Stomach (tissue), 19 donors: ENCODE measurements at places on chromosomes 4 and X. TPM values are rescaled to one million over a fixed set of nuclear protein-coding genes. Genes with fewer than 3 reads are reported as not detected.

DNA sequence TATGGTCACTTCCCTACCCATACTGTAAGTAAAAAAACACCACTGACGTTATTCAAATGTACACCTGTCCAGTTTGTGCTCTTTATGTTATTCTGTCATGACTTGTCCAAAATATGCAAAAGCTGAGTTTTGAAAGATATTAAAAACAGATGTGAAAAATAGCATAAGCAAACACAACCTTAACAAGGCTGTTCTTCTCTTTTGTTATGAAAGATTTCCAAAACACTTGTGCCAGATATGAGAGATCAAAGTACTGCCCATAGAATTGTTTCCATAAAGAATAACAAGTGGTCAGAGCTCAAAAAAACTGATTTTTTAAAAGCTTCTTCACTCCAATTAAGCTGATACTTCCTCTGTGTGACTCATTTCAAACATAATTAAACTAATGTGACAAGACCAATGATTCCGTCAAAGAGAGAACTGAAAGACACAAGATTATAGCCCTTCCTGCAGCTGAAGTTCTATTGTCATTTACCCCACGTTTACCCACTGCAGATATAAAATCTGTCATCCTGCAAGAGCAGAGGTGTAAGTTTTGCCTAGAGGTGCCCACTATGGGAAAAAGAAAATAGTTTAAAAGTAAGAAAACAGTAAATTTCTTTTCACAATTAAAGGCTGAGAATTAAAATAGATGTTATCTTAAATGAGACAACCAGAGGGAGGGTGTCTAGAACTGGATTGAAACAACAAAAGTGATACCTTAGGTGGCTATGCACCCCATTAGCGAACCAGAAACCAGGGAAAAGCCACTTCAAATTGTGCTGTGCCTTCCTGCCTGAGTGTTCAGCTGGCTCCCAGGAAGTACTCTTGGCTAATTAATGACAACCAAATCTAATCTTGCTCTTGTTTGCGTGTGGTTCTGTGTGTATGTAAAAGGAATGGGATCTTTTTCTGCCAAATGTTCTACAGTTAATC, 30.1 kb downstream of the RASSF6 start:
- H3K4me1 ChIP-seq, result peaks cover 43% of the 10 kb centered on the region
- H3K36me3 ChIP-seq, result peaks cover 9% of the 10 kb centered on the region
- no peak for DNase-seq
- no peaks in the 10 kb centered on the region for H3K27me3 ChIP-seq
- H3K27ac ChIP-seq, result peak overlapping the region; percentile 74
- no peak overlapping the region for H3K4me3 ChIP-seq

GRCh38 chrX:153766098-153766817, 2.2 kb downstream of the PLXNB3 start:
- H3K27me3 ChIP-seq, result no peaks in the 10 kb centered on the region
- no peak for DNase-seq
- peaks cover 31% of the 10 kb centered on the region for H3K4me1 ChIP-seq
- H3K27ac ChIP-seq, result peak overlapping the region; percentile 72
- H3K36me3 ChIP-seq, result peaks cover 14% of the 10 kb centered on the region
- H3K4me3 ChIP-seq, result peak overlapping the region; percentile 17

- H3K27me3 ChIP-seq, result no peaks in the 10 kb centered on the region
- no peaks in the 10 kb centered on the region for H3K4me1 ChIP-seq
- no peak within 1 kb of the TSS for H3K27ac ChIP-seq
These were observed at the start of gene XAGE3 for GRCh38 chrX:52867610-52868348. TSS of gene XAGE3 (minus strand) at chrX:52868083. CDS start at chrX:52867133, 950 bp downstream.

- H3K27ac ChIP-seq, result peak overlapping the region; percentile 87
- no peaks in the 10 kb centered on the region for H3K36me3 ChIP-seq
- DNase-seq, result peak; percentile 88
- peaks cover 36% of the 10 kb centered on the region for H3K4me1 ChIP-seq
- peak overlapping the region; percentile 59 for H3K4me3 ChIP-seq
These were observed 1.5 kb downstream of the FHDC1 start for GRCh38 chr4:152937336-152938236.

- no peak overlapping the region for H3K4me3 ChIP-seq
- no peaks in the 10 kb centered on the region for H3K36me3 ChIP-seq
- no peak overlapping the region for H3K27ac ChIP-seq
These were observed 13.8 kb upstream of the CLDN34 start for GRCh38 chrX:9953396-9953795.

GRCh38 chr4:125781651-125782050, 466.9 kb downstream of the FAT4 start:
- no peak overlapping the region for H3K4me3 ChIP-seq
- H3K4me1 ChIP-seq, result no peaks in the 10 kb centered on the region
- H3K27ac ChIP-seq, result no peak overlapping the region
- DNase-seq, result no peak
- no peaks in the 10 kb centered on the region for H3K36me3 ChIP-seq

- no peaks in the 10 kb centered on the region for H3K27me3 ChIP-seq
- no peaks in the 10 kb centered on the region for H3K4me1 ChIP-seq
These were observed 27.1 kb upstream of the DCLK2 start for GRCh38 chr4:150051111-150051510.

- DNase-seq, result peak; percentile 29
- no peak overlapping the region for H3K4me3 ChIP-seq
- no peak overlapping the region for H3K27ac ChIP-seq
- peaks cover 9% of the 10 kb centered on the region for H3K4me1 ChIP-seq
- no peaks in the 10 kb centered on the region for H3K27me3 ChIP-seq
These were observed 7.9 kb upstream of the SLC25A43 start for GRCh38 chrX:119391279-119391678.

GRCh38 chrX:54043541-54044125, 640 bp downstream of the PHF8 start:
- no peaks in the 10 kb centered on the region for H3K27me3 ChIP-seq
- DNase-seq, result peak; percentile 69
- peaks cover 7% of the 10 kb centered on the region for H3K4me1 ChIP-seq
- H3K36me3 ChIP-seq, result peaks cover 32% of the 10 kb centered on the region

GRCh38 chr4:71570492-71570891, 213.4 kb downstream of the GC start:
- DNase-seq, result no peak
- H3K27ac ChIP-seq, result no peak overlapping the region
- H3K4me1 ChIP-seq, result no peaks in the 10 kb centered on the region
- no peaks in the 10 kb centered on the region for H3K27me3 ChIP-seq

DNA sequence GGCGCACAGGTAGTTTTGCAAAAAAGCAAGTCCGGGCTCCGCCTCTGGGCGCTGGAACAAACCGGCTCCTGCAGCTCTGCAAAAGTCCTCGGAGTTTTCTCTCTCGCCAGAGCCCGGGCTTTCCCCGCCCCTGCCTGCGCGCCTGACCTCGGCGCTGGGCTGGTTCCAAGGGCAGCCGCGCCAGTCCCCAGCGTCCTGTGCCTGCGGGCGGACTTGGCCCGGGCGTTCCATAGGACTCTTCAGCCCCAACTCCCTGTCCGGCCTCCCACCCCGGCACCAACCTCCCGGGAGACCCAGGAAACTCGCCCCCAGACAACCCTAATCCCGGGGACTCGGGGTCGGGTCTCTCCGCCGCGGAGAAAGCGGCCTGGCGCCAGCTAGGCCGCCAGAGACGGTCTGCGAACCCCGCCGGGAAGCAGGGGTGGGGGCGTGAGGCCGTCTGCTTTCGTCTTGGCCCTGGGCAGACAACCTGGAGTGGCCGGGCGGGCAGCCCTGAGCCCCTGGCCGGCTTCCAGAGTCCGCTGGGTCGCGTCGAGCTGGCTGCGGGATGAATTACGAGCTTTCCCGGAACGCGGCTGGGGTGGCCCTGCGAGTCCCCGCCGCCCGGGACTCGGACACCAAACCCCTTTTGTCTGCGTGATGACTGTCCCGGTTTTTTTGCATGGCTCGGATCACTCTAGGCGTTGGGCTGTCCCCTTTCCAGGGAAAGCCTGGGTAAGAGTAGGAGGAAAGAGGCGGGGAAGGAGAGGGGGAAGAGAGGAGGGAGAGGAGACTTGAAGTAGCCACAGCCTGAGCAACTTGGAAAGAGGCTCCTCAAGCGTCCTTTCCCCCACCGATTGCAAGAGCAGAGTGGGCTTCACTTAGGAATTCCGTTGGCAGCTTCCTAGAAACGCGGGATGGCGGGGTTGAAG, 916 bp downstream of the MXRA5 start:
- H3K27me3 ChIP-seq, result peaks cover 34% of the 10 kb centered on the region
- peaks cover 16% of the 10 kb centered on the region for H3K4me1 ChIP-seq
- H3K27ac ChIP-seq, result peak overlapping the region; percentile 61
- H3K4me3 ChIP-seq, result peak overlapping the region; percentile 34

GRCh38 chr4:66266035-66266434, 595.7 kb upstream of the EPHA5 start:
- no peak overlapping the region for H3K27ac ChIP-seq
- no peaks in the 10 kb centered on the region for H3K27me3 ChIP-seq
- no peaks in the 10 kb centered on the region for H3K36me3 ChIP-seq
- H3K4me3 ChIP-seq, result no peak overlapping the region

GRCh38 chr4:166594326-166594946, 639.9 kb downstream of the SPOCK3 start:
- H3K27ac ChIP-seq, result no peak overlapping the region
- H3K27me3 ChIP-seq, result no peaks in the 10 kb centered on the region
- H3K4me1 ChIP-seq, result no peaks in the 10 kb centered on the region
- DNase-seq, result peak; percentile 49
- no peak overlapping the region for H3K4me3 ChIP-seq
- no peaks in the 10 kb centered on the region for H3K36me3 ChIP-seq

DNA sequence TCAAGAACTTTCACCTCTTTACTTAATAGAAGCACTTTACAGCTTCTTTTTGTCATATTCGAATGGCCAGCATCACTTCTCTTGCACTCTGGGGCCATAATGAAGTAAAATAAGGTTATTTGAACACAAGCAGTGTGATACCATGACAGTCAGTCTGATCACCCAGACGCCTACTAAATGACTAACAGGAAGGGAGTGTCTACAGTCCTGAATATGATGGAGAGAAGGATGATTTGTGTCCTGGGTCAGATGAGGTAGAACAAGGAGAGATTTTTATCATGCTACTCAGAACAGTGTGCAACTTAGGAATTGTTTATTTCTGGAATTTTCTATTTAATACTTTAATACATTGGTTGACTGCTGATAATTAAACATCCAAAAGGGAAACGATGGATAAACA, 284.2 kb upstream of the F9 start:
- H3K36me3 ChIP-seq, result no peaks in the 10 kb centered on the region
- H3K4me1 ChIP-seq, result no peaks in the 10 kb centered on the region
- H3K27me3 ChIP-seq, result no peaks in the 10 kb centered on the region
- no peak for DNase-seq
- no peak overlapping the region for H3K27ac ChIP-seq

GRCh38 chr4:110915301-110915700, 292.4 kb upstream of the PITX2 start:
- DNase-seq, result no peak
- H3K4me1 ChIP-seq, result no peaks in the 10 kb centered on the region
- no peak overlapping the region for H3K27ac ChIP-seq
- no peaks in the 10 kb centered on the region for H3K27me3 ChIP-seq
- H3K4me3 ChIP-seq, result no peak overlapping the region

DNA sequence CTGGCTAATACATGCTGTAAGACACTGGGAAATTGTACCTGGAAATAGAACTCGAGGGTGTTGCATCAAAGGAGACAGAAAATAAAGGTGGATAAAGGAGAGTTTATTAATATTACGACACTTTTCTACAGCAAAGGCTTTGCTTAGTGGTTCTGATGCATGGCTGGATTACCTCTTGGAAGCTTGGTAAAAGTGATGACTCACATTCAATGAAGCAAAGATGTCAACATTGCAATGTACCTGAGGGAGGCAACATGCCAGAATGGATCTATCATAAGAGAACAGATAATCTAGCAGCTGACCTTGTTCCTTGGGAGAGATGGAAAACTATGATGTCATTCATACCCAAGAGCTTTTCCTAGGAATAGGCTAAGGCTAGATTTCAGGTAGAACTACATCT, 735.1 kb upstream of the DIAPH2 start:
- H3K4me3 ChIP-seq, result no peak overlapping the region
- H3K27me3 ChIP-seq, result no peaks in the 10 kb centered on the region
- H3K4me1 ChIP-seq, result no peaks in the 10 kb centered on the region
- no peak for DNase-seq
- H3K36me3 ChIP-seq, result no peaks in the 10 kb centered on the region

DNA sequence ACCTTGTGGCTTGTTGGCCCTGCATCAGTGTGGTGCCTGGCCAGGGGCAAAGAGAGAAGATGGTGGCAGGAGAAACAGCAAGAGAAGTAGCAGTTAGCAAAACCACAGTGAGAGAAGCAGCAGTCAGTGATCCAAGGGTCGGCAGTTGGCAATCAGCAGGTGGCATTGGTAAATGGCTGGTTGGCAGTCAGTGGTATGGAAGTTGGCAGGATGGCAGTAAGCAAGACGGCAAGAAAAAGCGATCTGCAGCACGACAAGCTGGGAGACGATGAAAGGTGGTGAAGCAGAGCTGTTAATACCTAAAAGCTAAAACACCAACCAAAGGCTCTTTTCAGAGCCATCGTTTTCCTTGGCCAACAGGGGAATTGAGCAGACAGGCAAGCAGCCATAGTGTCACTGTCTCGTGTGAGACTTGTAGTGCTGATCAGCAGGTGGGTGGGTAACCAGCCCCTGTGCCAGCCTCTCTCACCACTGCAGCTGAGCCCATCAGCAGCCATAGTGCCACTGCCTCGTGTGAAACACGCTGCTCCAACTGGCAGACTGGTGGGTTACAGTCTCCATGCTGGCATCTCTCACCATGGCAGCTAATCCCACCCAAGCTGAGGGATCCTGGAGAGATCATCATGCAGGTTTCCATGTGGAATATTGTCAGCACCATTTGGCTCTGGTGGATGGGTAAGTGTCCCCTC, 2078.4 kb downstream of the PCDH7 start:
- no peaks in the 10 kb centered on the region for H3K4me1 ChIP-seq
- no peak overlapping the region for H3K4me3 ChIP-seq
- no peaks in the 10 kb centered on the region for H3K36me3 ChIP-seq
- H3K27me3 ChIP-seq, result no peaks in the 10 kb centered on the region
- no peak for DNase-seq
- H3K27ac ChIP-seq, result no peak overlapping the region

- H3K36me3 ChIP-seq, result peaks cover 16% of the 10 kb centered on the region
- H3K27ac ChIP-seq, result no peak overlapping the region
- H3K4me1 ChIP-seq, result no peaks in the 10 kb centered on the region
These were observed 149.9 kb downstream of the FGF16 start for GRCh38 chrX:77597090-77597489.

- H3K4me3 ChIP-seq, result no peak overlapping the region
- no peaks in the 10 kb centered on the region for H3K4me1 ChIP-seq
- no peaks in the 10 kb centered on the region for H3K36me3 ChIP-seq
- DNase-seq, result no peak
These were observed 170.4 kb upstream of the FGF16 start for GRCh38 chrX:77276742-77277141.

CDX4 gene
- total RNA-seq, result not detected

IL21 gene
- not detected for total RNA-seq

YIPF6 gene
- total RNA-seq, result 19.1 TPM

POU4F2 gene
- total RNA-seq, result not detected

ADD1 gene
- total RNA-seq, result 1,174 TPM

RNF150 gene
- total RNA-seq, result 88.1 TPM

CDS1 gene
- 7.7 TPM for total RNA-seq

TRIM75 gene
- total RNA-seq, result not detected

MAGEA9B gene
- total RNA-seq, result not detected
